ENCODE measurements at places on chromosomes 2 and 18.

DNA sequence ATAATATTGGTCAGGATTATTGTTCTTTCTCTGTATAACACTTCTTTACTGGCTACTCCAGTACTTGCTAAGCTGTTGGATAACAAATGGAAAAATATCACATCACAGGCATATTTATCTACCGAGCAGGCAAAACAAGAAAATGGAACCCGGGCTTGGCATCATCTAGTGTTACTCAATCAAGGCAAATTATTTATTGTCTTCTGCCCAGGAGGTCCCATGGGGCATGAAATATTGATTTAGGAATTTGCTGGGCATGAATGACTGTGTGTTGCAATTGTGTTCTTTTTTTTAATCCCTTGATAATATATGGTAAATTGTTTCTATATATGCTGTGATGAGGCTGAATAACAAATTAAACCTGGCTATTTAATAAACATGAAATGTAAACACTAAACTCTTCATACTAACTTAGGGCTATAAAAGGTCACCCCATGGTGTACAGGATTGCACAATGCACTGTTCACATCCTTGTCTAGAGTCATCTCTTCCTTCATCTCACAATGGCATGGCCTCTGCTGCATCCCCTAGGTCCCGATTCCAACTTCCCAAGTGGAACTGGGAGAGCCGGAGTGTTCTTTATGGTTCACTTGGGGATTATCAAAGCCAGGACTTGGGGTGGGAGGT lies 2.2 kb upstream of the PARD3B start:
- DNase-seq, result no peak

DNA sequence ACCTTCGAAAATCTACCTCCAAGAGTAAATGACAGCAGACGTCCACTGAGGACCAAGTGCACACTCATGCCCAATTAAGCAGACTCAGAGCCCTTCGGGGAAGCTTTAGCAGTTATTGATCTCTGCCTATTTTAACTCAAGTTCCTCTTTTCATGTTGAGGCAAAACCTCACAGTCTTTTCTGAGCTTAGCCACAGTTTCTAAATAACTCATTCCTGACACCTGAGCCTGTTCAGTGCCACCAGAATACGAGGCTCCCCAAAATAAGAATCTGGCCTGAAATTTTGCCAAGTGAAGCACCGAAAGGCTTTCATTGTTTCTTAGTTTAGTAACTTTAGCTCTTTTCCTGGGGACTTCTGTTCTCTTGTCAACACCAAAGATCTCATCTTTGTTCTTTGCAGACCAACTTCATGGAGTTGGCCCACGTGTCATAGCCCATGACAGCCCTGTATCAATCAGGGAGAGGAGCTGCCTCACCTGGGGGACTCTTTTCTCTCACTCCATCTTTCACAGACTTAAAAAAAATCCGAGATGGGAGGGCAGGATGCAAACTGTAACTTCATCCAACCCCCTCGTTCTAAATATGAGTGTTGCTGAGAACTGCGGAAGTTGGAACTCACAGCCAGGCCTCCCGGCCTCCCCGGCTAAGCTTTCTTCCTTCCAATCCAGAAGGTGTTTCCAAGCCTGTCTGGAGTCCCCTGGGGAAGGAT lies 22.2 kb downstream of the INPP5D start:
- no peak for DNase-seq

DNA sequence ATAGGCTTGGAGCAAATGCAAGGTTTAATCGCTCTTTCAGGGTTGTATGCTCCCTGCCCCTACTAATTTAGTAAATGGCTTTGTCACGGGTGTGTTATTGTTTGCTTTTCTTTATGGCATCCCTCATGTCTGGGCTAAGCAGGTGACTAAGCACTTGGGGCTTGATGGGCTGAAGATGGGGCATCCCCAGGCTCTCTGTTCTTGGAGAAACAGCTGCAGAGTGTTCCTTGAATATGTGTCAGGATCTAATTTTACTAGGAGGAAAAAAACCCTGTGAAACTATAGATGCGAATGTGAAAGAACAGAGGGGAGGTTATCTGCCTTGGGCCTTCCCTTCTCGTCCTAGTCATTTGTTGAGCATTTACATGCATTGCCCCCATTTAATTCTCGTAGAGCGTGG lies 94.7 kb upstream of the TAF1B start:
- DNase-seq, result no peak

GRCh38 chr18:59915606-59916005 lies 15.8 kb downstream of the PMAIP1 start:
- DNase-seq, result no peak

DNA sequence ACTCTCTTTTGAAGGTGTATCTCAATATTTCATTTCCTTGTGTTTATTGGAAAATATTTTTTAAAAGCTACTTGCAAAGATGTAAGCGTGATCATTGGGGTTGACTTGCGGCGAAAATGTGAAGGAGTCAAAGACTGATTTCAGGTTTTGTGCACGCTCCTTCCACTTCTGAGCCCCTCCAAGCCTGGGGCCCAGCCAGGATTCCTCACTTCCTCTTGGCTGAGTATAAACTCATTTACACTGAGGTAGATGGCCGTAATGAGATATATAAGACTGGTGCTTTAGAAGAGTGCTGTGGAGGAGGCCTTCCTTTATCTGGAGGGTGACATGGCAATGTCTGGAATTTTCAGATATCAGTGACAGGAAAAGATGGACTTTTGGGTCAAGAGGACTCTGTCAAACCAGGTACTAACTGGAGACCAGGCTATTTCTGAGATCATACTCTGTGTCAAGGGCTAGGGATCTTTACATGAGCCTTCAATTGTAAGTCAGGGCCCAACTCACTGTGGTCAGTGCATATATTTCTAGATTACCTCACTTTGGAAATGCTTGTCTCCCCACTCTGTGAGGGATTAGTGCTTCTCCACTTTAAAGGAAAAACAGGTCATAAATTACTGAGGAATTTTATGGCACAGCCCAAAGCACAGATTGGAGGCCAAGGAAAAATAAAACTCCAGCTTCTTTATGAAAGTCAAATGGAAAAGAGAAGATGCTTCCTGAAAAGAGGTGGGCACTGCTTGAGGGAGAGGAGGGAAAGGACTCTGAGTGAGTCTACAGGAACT lies 22.8 kb downstream of the PRKCE start:
- DNase-seq, result peak; percentile 32

GRCh38 chr2:41894563-41895333 lies 153.1 kb upstream of the PKDCC start:
- no peak for DNase-seq

DNA sequence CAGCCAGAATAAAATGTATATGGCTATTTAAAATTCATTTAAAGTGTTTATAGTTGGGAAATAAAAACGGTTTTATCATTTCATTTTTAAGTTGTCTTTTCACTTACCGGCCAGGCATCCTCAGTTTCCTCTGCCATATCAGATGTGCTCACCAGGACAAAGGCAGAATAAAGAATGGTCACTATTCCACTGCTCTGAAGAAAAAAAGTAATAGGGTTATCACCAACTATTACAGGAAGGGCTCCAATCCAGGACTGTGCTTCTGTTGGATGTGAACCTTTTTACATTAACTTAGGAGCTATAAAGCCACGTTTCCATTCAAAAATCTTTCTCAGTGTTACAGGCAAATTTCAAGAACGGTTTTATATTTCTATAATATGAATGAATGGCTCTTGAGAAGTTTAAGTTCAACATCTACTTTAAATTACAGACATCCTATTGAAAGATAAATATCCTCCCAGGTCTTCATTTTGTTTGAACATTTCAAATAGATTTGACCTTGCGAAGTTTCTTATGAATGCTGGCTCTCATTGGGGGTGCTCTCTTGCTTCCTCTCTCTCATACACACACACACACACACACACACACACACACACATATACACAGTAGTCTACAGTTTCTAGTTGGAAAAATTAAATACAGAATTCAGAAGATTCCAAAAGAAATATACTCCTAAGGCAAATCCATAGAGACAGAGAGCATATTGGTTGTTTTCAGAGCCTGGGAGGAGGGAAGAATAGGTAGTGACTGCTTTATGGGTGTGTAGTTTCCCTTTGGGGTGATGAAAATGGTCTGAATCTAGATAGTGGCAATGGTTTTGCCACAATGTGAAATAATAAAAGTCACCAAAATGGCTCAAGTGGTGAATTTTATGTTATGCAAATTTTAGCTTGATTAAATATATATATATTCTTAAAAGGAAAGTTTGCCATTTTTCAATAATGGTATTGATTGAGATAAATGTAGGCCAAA lies 2.9 kb upstream of the SLC40A1 start:
- no peak for DNase-seq

DNA sequence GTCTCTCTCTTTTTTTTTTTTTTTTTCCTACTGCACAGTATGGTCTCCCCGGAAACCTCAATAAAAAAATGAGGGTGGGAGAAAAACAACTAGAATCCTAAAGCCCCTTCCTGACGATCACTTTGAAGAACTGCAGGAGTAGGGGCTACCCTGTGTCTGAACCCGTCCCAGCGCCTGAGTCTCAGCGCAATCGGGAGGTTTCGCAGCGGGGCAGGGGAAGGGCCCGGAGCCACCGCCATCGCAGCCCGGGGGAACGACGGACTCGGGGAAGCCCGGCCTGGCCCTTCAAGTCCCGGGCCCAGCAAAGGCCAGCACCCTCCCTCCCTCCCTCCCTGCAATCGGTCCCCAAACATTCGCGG lies 411 bp downstream of the NARS1 start:
- peak; percentile 28 for DNase-seq

DNA sequence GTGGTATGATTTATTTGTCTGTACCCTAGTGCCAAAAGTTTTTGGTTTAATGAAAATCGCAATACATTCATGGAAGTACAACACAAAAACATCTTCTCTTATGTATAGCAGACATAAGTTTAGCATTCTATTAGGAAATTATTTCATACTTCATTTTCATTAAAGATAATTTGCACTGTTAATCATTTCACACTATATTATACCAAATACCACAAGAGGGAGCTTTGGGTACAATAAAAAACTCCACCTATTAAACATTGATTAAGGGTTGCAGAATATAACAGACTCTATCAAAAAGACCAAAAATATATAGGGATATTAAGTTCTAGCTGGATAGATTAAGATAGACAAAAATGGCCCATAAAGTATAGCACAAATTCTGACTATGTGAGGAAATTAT lies 79.0 kb downstream of the SLC66A3 start:
- DNase-seq, result peak; percentile 14

DNA sequence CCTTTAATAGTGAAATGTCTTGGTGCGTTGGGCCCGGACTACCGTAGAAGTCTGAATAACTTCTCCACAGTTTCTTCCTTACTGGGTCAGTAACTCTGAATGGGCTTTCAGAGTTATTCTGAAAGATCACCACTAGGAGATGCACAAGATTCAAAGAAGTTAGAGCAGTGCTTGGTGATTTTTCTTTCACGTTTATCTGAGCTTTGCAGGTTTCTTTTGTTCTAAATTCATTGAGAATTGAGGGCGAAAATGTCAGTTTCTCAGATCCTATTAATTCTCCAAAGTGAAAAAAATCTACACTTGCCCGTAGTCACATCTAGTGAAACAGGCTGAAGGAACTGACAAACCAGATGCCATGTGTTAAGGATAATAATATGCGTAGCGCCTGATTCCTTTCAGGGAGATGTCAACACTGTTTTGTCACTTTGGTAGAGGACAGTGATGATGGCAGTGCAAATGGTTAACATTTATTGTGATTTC lies 70.1 kb downstream of the QPCT start:
- peak; percentile 77 for DNase-seq

GRCh38 chr2:189254268-189254883 lies 74.8 kb upstream of the COL5A2 start:
- DNase-seq, result peak; percentile 82

GRCh38 chr18:77069482-77069881 lies 63.1 kb downstream of the MBP start:
- no peak for DNase-seq

GRCh38 chr2:71157124-71157793 lies 26.8 kb downstream of the MPHOSPH10 start:
- peak; percentile 44 for DNase-seq

- no peak for DNase-seq
Observed at GRCh38 chr2:9807056-9807455, 36.2 kb upstream of the TAF1B start.

DNA sequence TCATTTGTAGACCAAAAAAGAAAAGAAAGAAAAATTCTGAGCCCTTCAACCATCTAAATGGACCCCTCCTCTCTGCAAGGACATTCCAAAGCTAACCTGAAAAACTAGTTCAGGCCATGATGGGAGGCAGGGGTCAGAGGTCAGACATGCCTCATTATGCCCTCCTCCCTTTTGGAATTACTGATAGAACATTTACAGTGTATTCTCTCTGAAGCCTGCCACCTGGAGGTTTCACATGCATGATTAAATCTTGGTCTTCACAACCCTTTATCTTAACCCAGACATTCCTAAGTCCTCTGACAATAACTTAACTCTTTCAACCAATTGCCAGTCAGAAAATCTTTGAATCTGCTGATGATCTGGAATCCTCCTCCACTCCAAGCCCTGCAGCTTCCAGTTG lies 86.0 kb downstream of the SPP2 start:
- no peak for DNase-seq

Data from AG08395 (cell line).